ENCODE measurements at places on chromosomes 2 and 18.

DNA sequence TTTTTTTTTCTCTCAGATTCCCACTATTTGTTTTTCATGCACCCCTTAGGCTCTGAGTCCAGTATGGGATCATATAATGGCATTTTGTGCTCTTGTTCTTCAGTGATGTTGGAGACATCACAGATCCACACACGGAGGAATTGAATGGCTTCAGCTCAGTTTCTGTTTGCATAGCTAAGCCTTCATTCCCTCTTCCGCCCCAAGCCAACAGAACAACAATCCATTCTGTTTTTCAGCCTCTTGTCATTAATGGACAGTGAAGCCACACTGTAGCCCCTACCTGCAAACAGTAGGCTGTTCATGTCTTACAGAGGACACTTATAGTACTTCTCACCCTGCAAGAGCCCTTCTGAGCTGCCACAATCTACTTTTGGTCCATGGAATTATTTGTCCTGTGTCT is 64.0 kb upstream of the ZSWIM2 start:
- DNase-seq: no peak

- DNase-seq: no peak
Observed at GRCh38 chr2:47899915-47900816, 6.1 kb downstream of the FBXO11 start.

DNA sequence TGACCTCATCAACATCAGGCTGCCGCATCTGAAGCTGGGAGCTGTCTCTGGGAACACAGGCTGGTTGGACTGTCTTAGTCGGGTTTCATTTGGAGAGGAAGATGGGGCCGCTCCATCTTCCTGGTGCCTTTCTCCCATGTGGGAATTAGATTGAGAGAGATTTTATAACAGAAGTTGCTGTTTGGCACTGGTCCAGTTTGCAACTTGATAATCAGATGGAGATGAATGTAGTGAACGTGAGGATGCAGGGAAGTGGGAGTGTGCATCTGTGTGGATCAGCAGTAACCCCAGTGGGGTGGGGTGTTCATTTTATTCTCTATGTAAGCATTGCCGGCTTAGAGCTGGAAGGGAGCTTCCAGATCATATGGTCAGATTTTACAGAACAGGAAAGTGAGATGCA is 250.9 kb downstream of the DCDC2C start:
- no peak for DNase-seq

DNA sequence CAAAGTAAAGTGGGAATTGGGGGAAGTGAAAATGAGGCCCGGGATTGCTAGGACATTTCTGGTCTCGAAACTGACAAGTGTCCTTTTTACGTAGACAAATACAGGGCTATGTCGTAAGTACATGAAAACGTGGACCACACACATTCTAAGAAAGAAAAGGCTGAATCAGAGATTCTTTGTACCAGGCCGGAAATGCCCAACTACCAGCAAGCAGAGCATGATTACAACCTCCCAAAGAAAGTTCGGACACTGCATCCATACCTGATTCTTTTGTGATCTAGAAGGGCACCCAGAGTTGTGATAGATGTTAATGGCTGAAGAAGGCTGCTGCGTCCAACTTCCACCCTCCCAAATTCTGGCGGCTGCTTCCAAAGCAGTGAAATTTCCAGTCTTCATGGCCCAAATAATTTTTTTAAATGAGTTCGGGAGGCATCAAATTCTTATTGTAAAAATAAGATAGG is 1.7 kb downstream of the RBMS1 start:
- no peak for DNase-seq

DNA sequence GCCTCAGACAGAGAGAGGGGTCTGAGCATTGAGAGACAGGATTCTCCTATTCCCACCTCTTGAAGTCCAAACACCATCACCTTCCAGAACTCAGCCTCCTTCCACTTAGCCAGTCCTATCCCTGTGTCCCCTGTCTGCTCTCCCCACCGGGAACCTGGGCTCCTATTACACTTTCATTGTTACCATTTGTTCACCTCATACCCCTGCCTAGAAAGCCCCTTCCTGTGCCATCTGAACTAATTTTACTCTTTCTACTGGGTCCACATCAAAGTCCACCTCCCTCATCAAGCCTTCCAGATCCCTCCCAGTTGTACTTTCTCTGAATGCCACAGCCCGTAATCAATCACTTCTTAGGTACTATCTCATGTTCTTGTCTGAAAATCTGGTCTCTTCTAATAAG is 220.6 kb downstream of the ZBTB7C start:
- no peak for DNase-seq

DNA sequence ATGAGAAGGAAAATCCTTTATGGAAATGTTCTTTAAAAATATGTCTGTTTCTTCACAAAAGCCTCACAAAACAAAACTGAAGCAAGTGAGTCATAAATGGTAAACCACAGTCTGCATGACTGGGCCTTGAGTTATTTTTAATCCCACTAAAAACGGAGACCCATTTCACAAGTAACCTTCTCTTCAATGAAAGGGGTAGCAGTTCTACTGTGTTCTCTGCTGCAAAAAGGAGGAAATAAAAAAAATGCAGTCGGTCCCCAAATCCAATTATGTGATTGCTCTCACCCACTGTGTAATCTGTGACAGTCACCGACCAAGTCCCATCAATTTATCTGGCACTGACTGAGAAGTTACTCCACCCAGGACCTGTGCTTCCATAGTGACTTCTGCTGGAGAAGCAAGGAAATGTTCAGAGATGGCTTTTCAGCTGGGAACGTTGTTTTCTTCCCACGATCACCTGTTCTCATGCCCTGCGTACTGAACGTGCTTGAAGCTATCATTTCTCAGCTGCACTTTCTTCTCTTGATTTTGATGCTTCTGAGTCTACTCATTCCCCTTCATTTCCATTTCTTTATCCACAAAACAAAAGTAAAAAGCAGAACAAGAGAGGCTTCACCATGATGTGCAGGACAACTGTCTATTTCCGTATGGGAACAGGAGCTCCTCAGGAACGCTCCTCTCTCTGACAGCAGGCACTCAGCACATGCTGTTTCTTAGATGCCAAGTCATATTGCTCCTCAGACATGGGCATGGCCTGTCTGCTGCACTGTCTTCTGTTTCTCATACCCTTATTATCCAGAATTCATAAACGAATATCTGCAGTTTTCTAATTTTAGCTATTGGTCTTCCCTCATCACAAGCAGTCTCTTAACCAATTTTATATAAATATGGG is 80.0 kb upstream of the TMEM200C start:
- no peak for DNase-seq

GRCh38 chr2:86562485-86562921 is 740 bp downstream of the CHMP3 start:
- no peak for DNase-seq

Data from stimulated activated effector memory CD8-positive, alpha-beta T cell treated with anti-CD3 and anti-CD28 coated beads, Interleukin-12 subunit alpha, Interleukin-12 subunit beta, amount 100 ng/mL, for 72 hours (primary cell).